ENCODE measurements at places on chromosomes 11 and 22. TPM values are rescaled to one million over a fixed set of nuclear protein-coding genes. Genes with fewer than 3 reads are reported as not detected.

MOV10L1 gene
- not detected for total RNA-seq

ZNF214 gene
- 2.1 TPM for total RNA-seq

OR8B3 gene
- total RNA-seq: not detected

CAPN5 gene
- 8.6 TPM for total RNA-seq

KRTAP5-7 gene
- not detected for total RNA-seq

CCDC88B gene
- 14.7 TPM for total RNA-seq

RIC8A gene
- total RNA-seq: 75.2 TPM

- DNase-seq: no peak
These were observed 33.8 kb downstream of the RASSF10 start for GRCh38 chr11:13042873-13043342.

GRCh38 chr11:69446108-69446507 lies 35.4 kb upstream of the LINC01488 start:
- DNase-seq: no peak

GRCh38 chr22:27804470-27805297 lies 3.1 kb upstream of the MN1 start:
- no peak for DNase-seq

DNA sequence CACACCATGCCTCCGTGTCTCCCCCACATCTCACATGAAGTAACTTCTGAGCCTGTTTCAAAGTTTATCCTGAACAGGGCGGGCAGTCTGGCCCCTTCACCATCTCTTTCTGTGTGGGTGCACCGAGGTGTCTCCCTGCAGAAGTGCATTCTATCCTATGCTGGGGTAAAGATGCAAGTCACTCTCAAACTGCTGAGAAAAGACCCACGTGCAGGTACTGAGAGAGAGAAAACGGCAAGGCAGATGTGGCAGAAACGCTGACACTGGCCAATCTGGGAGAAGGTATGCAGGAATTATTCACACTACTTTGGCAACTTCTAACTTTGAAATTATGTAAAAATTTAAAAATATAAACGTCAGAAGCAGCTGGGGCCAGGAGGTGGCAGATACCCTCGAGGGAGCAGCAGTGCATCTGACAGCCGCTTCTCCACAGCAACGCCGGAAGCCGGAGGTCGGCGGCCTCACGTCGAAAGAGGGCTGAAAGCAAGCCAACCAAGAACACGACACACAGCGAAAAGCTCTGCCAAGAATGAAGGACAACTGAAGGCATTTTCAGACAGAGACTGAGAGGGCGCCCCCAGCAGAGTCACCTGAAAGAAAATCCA lies 34.2 kb upstream of the MOB2 start:
- no peak for DNase-seq

GRCh38 chr11:33976495-33977199 lies 74.9 kb upstream of the CAPRIN1 start:
- DNase-seq: no peak

- DNase-seq: no peak
These were observed 35.0 kb downstream of the TPBGL start for GRCh38 chr11:75275581-75275980.

- DNase-seq: no peak
These were observed 1.2 kb downstream of the BACE1 start for GRCh38 chr11:117314840-117315239.

DNA sequence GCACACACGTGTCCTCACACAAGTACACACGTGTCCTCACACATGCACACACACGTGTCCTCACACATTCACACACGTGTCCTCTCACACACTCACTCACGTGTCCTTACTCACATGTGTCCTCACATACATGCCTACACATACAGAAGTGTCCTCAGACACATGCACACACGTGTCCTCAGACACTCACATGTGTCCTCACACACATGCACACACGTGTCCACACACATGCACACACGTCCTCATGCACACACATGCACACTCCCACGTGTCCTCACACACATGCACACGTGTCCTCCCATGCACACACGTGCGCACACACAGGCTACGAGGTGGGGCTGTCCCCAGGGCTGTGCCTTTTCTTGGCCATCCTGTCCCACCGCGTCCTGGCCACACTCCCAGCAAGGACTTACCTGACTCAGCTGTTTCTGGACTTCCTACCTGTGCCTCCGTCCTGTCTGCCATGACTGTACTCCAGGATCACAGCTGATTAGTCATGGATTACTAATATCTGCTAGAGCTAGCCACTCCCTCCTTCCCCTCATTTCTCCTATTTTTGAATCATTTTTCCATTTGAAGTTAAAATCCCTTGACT lies 990.2 kb downstream of the BRD1 start:
- DNase-seq: no peak

- no peak for DNase-seq
These were observed 23.5 kb downstream of the PITPNB start for GRCh38 chr22:27895600-27895999.

DNA sequence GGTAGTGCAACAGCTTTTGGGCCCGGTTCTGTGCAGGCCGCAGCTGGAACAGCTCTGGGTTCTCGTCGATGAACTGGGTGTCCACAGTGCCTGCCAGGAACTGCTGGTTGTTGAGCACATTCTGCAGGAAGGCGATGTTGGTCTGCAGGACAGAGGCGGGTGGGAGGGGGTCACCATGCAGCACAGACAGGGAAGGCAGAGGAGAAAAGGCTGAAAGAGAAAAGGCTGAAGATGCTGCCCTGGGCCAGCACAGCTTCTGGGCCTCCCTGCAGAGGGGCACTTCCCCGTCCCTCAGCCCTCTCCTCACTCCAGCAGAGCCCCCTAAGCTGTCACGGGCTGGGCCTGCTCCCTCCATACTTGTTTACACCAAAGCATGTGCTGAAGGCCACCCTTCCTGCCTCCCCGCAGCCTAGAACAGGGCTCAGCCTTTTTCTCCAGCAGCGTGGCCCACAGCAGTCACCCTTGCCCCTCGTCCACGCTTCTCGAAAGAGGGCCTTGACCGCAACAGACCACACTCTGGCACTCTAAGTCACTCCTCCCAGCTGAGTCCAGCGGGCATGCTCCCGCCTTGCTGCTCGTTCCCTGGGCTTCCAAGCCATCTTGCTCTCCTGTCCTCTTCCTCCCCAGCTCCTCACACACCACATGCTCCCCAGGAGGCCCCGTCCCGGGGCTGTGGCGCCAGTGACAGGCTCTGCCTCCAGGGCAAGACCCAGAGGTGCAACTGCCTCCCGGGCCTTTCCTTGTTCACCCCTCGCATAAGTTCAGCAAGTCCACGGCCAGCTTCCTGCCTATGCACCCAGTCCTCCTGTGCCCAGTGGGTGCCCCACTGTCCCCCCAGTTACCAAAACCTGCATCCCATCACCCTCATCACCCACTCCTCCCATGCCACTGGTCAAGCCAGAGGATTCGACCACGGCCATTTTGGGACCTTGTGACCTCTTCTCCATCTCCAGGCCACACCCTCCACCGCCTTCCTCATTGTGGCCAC lies 3.3 kb upstream of the LRFN4 start:
- DNase-seq: no peak

DNA sequence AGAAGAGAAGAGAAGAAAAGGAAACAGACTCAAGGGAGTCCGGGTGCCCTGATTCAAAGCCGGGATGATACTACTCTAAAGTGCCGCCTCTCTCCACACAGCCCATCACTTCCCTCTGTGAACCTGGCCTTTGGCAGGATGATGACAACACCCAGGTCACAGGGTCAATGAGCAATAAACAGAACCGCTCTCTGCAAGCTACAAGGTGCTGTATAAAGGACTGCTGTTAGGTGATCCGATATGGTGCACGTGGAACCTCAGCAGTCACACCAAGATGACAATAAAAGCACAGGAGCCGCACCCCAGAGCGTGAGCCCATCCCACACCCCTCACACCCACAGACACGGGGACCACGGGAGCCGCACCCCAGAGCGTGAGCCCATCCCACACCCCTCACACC lies 10.7 kb downstream of the TTLL1 start:
- no peak for DNase-seq

GRCh38 chr11:16958833-16959232 lies 55.4 kb downstream of the PLEKHA7 start:
- no peak for DNase-seq

DNA sequence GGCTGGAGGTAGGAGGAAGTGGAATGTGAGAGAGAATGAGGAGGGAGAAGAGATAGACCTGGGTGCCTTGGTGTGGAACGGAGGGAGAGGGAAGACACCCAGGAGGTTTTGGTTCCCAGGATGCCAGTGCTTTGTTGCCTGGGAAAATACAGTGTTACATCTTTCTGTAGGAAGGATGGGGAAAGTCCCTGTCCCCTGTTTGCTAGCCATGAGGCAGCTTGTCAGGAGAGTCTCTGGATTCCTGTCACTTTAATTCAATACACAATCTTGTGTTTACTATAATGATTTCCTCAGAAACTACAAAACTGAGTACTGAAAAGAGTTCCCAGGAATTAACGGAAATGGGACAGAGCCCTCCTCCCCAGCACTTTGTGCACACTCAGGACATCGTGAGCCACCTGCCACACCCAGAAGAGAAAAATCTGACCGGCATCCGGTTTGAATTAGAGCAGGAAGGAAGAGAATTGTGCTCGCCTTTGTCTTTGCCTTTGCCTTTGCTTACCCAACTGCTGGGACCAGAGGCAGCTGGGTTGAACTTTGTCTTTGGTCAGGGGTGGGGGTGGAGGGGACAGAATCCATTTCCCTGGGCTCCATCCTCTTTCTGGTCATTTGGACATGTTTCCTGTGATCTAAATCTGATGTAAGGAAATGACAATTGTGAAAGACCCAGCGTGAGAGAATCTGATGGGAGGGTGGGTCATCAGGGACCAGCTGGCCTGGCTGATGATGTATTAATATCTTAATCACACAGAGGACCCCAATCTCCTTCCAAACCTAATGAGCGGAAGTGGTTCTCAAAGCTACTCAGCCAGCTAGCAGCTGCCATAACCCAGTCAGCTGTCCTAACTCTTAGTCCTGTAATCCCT lies 1.3 kb upstream of the LIMK2 start:
- DNase-seq: no peak

GRCh38 chr11:26028393-26028911 lies 303.5 kb upstream of the ANO3 start:
- DNase-seq: no peak
